ENCODE measurements at places on chromosomes 7 and 10.

DNA sequence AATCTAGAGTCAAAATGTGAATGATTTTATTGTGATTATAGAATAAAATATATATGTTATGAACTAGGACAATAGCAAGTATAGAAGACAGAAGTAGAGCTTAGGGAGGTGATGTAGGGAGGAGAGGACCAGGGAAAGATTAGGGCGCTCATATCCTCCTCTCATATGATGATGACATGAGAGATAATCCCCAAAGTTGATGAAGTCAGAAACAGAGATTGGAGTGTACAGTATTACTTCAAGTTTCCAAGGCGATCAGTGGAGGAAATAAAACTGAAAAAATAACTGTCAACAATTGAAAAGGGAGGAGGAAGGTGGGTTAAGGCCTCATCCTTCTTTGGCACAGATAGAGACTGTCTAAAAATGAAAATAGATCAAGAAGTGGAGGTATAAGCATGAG, 14.9 kb downstream of the MACROH2A2 start:
- H3K27me3 ChIP-seq = no peaks in the 10 kb centered on the region
- no peak overlapping the region for H3K4me3 ChIP-seq
- DNase-seq = no peak
- no peaks in the 10 kb centered on the region for H3K36me3 ChIP-seq

GRCh38 chr7:32051128-32051527, 19.1 kb downstream of the PDE1C start:
- no peak for DNase-seq
- no peaks in the 10 kb centered on the region for H3K36me3 ChIP-seq
- H3K4me1 ChIP-seq = no peaks in the 10 kb centered on the region
- H3K27me3 ChIP-seq = no peaks in the 10 kb centered on the region

DNA sequence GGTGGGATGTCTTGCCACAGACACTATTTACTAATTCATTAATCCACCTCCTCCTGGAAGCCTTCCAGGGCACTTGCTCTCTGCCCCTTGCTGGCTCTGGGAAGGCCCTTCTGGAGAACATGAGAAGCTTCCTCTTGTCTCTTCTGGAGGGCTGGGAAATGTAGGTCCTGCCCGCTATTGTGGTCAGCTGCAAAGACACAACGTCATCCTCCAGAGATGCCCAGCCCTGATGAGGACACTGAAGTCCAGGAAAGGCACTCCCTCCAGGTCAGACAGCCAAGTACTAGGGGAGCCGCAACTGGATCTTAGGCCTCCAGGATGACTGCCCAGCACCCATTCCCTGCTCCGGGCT, 9.6 kb upstream of the TACR2 start:
- DNase-seq = no peak
- H3K27ac ChIP-seq = peak overlapping the region; percentile 73
- H3K36me3 ChIP-seq = no peaks in the 10 kb centered on the region
- H3K4me1 ChIP-seq = peaks cover 17% of the 10 kb centered on the region
- H3K27me3 ChIP-seq = no peaks in the 10 kb centered on the region

DNA sequence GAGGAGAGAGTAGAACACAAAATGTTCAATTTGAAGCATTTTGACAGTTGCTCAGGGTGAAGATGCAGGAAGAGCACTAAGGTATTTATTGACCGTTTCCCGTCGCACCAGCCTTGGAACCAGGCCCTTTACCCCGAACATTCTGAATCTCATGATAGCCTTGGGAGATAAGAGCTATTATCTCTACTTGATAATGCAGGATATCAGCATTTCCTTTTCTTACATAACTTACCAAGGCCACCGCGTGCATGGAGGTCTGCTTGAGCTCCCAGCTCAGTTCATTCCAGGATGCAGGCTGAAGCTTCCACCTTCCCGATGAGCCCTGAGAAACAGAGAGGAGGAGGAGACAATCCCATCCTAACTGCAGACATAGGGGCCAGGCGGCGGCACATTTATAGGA, 324.2 kb upstream of the COBL start:
- no peaks in the 10 kb centered on the region for H3K4me1 ChIP-seq
- H3K4me3 ChIP-seq = no peak overlapping the region
- H3K27me3 ChIP-seq = no peaks in the 10 kb centered on the region
- no peak for DNase-seq

GRCh38 chr10:78301891-78302738, 268.5 kb downstream of the RPS24 start:
- H3K27me3 ChIP-seq = peaks cover 5% of the 10 kb centered on the region
- no peak for DNase-seq
- peak overlapping the region; percentile 69 for H3K4me3 ChIP-seq
- no peaks in the 10 kb centered on the region for H3K36me3 ChIP-seq

- H3K36me3 ChIP-seq = no peaks in the 10 kb centered on the region
- no peak overlapping the region for H3K4me3 ChIP-seq
- no peak overlapping the region for H3K27ac ChIP-seq
- no peak for DNase-seq
- H3K4me1 ChIP-seq = no peaks in the 10 kb centered on the region
These were observed 22.8 kb downstream of the GNA12 start for GRCh38 chr7:2821161-2821841.

- no peak for DNase-seq
- peaks cover 30% of the 10 kb centered on the region for H3K4me1 ChIP-seq
- no peak overlapping the region for H3K4me3 ChIP-seq
- H3K27ac ChIP-seq = no peak overlapping the region
These were observed 4.4 kb downstream of the FRAT1 start for GRCh38 chr10:97323501-97323900.

- H3K27me3 ChIP-seq = no peaks in the 10 kb centered on the region
- H3K27ac ChIP-seq = no peak overlapping the region
- H3K4me3 ChIP-seq = no peak overlapping the region
- DNase-seq = no peak
- H3K36me3 ChIP-seq = peaks cover 3% of the 10 kb centered on the region
These were observed 220.5 kb downstream of the MAD1L1 start for GRCh38 chr7:2012044-2012900.

GRCh38 chr10:118047157-118047719, 497 bp upstream of the RAB11FIP2 start:
- no peaks in the 10 kb centered on the region for H3K36me3 ChIP-seq
- H3K4me3 ChIP-seq = peak overlapping the region; percentile 66
- no peaks in the 10 kb centered on the region for H3K27me3 ChIP-seq
- no peak for DNase-seq
- no peak overlapping the region for H3K27ac ChIP-seq
- H3K4me1 ChIP-seq = peaks cover 17% of the 10 kb centered on the region

GRCh38 chr10:110379831-110380230, 75.1 kb upstream of the SMNDC1 start:
- H3K27me3 ChIP-seq = peaks cover 10% of the 10 kb centered on the region
- no peak for DNase-seq
- no peak overlapping the region for H3K27ac ChIP-seq
- no peak overlapping the region for H3K4me3 ChIP-seq

- no peaks in the 10 kb centered on the region for H3K4me1 ChIP-seq
- no peak overlapping the region for H3K4me3 ChIP-seq
- no peak overlapping the region for H3K27ac ChIP-seq
- no peaks in the 10 kb centered on the region for H3K36me3 ChIP-seq
- no peak for DNase-seq
- H3K27me3 ChIP-seq = no peaks in the 10 kb centered on the region
These were observed 348.9 kb upstream of the BMPER start for GRCh38 chr7:33556472-33556871.

- DNase-seq = no peak
- no peak overlapping the region for H3K4me3 ChIP-seq
- no peaks in the 10 kb centered on the region for H3K4me1 ChIP-seq
- no peak overlapping the region for H3K27ac ChIP-seq
These were observed 599.2 kb upstream of the PCDH15 start for GRCh38 chr10:55400075-55400849.

DNA sequence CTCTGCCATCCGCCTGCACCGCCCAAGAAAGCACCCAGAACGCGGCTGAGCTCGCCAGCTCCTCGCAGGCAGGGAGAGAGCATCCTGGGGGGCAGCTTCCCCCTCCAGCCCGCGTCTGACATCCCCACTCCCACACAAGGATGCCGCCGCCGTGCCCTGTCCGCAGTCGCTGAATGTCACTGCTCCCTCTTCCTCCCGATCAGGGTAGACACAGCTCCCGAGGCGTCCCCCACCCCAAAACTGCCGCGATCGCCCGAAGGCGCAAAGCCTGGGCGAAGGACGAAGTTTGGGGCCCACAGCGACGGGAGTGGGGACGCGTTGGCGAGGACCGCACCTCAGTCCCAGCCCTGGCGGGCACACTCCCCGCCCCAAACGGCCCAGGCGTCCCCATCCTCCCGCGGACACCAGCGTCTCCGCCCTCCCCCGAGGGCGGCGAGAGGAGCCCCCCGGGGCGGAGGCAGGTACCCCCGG, 1.5 kb upstream of the KAT6B start:
- peak overlapping the region; percentile 76 for H3K27ac ChIP-seq
- DNase-seq = peak; percentile 29
- H3K4me3 ChIP-seq = peak overlapping the region; percentile 68
- H3K4me1 ChIP-seq = peaks cover 34% of the 10 kb centered on the region

DNA sequence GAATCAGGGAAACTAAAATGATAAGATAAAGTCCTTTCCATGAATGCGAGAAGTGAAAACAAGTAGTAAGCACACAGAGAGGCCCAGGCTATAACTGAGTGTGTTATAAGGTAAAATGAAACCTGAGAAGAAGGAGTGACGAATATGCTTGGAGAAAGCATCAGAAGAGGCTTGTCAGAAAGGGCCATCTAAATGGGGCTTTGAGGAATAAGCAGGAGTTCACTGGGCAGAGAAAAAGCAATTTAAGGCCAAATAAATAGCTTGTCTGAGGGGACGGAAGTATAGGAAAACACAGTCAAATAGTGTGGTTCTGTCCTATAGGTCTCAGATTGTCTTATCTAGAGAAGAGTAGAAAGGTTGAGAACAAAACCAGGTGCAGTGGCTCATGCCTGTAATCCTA, 59.6 kb upstream of the GSDME start:
- DNase-seq = no peak
- no peak overlapping the region for H3K27ac ChIP-seq
- H3K36me3 ChIP-seq = peaks cover 40% of the 10 kb centered on the region
- H3K4me1 ChIP-seq = peaks cover 13% of the 10 kb centered on the region
- H3K4me3 ChIP-seq = no peak overlapping the region

DNA sequence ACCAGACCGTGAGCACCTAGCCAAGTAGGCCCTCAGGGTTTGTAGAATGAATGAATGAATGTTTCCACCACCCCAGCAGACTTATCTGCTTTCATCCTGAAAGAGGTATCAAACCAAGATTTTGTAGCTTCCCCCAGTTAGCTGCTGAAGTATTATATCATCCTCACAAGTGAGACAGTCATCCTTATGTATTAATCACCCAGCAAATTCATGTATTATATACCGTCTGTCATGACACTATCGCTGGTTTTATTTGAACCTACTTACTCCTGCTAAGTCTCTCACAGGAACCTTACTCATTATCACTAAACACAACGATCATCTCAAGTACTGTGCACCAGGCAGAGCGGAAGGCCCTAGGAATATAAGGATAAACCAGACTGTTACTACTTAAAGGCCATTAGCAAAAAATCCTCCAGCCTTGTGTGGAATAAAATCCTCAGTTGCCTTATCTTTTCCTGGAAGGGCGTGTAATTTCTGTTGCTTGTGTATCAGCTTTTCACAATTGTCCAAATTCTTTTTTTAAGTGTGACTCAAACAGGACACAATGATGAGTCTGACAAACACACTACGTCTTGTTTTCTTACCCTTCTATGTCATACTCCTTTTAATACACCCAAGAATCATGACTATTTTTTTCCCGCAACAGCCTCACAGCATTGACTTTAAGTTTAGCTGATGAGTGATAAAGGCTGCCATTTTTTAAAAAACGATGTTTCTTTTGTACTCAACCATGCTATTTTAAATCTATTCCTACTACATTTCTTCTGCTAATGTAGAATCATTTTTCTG, 176.1 kb upstream of the KLF14 start:
- no peak overlapping the region for H3K27ac ChIP-seq
- peaks cover 22% of the 10 kb centered on the region for H3K4me1 ChIP-seq
- DNase-seq = no peak
- H3K36me3 ChIP-seq = peaks cover 6% of the 10 kb centered on the region
- no peaks in the 10 kb centered on the region for H3K27me3 ChIP-seq
- no peak overlapping the region for H3K4me3 ChIP-seq

DNA sequence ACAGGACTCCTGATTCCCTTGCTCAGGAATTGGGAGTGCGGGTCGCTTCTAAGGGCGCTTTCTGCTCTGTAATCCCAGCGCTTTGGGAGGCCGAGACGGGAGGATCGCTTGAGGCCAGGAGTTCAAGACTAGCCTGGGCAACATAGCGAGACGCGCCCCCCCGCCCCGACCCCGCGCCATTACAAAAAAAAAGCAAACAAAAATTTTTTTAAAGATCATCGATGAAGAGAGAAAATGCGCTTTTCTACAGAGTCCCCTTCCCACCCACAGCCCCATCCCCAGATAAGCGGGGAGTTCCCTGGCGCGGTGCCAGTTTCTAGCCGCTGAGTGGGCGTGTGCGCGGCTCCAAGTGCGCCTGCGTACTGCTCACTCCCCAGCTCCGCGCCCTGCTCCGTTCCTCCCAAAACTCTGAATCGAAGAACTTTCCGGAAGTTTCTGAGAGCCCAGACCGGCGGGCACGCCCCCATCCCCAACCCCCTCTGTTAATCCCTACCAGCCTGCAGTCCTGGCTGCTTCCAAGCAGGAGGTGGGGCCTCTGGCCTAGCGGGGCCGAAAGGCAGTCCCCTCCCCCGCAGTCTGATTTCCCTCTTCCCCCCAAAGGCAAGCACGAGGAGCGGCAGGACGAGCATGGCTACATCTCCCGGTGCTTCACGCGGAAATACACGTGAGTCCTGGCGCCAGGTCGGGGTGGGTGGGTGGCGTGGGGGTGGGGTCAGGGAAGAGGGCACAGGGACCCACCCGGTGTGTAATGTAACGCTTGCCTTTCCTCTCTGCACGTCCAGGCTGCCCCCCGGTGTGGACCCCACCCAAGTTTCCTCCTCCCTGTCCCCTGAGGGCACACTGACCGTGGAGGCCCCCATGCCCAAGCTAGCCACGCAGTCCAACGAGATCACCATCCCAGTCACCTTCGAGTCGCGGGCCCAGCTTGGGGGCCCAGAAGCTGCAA, 1.0 kb downstream of the HSPB1 start:
- no peaks in the 10 kb centered on the region for H3K36me3 ChIP-seq
- no peaks in the 10 kb centered on the region for H3K27me3 ChIP-seq
- H3K4me1 ChIP-seq = peaks cover 28% of the 10 kb centered on the region
- peak overlapping the region; percentile 41 for H3K27ac ChIP-seq
- DNase-seq = peak; percentile 76

DNA sequence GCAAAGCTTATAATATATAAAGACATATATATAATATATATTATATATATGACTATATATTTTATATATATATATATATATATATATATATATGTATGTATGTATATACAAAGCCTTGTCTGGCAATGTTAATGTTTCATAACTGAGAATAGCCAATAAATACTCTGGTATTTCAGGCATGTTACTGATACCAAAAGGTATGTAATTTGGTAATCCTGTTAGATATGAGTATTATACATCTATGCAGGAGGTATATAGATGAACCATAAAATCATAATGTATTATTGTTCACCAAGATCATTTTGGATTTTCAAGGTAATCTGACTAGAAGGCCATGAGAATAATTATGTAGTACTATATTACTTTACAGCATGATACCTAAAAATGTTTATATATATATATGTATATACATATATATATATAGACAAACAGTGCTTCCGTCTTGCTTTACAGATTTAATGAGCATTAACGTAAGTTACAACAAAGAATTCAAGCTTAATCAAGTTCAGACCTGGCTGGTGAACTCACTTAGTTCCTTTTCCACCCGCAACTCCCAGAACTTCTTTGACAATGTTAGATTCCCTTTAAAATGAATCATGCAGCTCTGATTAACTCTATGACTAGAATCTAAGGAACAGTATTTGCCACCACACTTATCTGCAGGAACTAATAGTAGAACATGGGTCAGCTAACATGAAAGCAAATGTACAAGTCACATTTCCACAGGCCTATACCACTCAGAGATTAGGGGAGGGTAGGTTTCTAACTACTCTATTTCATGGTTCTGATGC, 82.7 kb downstream of the SLC25A13 start:
- no peaks in the 10 kb centered on the region for H3K36me3 ChIP-seq
- H3K27me3 ChIP-seq = no peaks in the 10 kb centered on the region
- no peak for DNase-seq
- no peaks in the 10 kb centered on the region for H3K4me1 ChIP-seq
